Activated CD8-positive, alpha-beta T cell treated with anti-CD3 and anti-CD28 coated beads for 36 hours (primary cell): ENCODE measurements at places on chromosomes 1 and 21. TPM values are rescaled to one million over a fixed set of nuclear protein-coding genes. Genes with fewer than 3 reads are reported as not detected.

SPATA46 gene
- total RNA-seq, result not detected

DNA sequence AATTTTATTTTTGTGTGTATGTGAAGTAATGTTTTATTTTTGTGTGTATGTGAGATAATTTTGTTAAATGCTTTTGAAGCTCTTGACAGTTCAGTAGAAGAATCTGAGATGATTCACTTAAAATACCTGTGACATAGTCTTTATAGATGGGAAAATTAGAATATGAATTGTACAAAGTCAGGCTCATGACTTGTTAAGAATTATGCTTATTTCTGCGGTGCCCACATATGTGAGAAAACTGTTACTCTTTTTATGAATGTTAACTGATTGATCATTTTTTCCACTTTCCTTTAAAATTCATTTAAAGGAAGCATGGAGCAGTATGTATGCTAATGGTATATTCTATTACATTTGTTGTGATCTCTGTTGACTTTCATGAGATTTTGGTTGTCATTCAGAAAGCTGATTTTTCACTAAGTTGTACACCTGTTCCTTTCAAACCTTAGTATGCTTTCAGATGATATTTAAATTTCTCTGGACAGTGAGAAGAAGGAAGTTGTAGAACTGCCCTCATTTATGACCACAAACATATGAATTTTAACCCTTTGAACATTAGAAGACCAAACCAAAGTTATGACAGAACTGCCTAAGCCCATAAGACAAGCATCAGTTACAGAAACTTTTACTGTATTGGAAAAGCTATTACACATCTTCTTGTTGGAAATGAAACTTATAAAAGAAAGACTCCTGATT, 110.1 kb downstream of the POU2F1 start:
- H3K4me3 ChIP-seq, result no peak overlapping the region
- H3K27me3 ChIP-seq, result no peaks in the 10 kb centered on the region
- peaks cover 23% of the 10 kb centered on the region for H3K36me3 ChIP-seq
- no peak for DNase-seq

- H3K36me3 ChIP-seq, result no peaks in the 10 kb centered on the region
- peaks cover 3% of the 10 kb centered on the region for H3K27me3 ChIP-seq
Measured at GRCh38 chr1:176529395-176530090, 66.6 kb downstream of the PAPPA2 start.

DNA sequence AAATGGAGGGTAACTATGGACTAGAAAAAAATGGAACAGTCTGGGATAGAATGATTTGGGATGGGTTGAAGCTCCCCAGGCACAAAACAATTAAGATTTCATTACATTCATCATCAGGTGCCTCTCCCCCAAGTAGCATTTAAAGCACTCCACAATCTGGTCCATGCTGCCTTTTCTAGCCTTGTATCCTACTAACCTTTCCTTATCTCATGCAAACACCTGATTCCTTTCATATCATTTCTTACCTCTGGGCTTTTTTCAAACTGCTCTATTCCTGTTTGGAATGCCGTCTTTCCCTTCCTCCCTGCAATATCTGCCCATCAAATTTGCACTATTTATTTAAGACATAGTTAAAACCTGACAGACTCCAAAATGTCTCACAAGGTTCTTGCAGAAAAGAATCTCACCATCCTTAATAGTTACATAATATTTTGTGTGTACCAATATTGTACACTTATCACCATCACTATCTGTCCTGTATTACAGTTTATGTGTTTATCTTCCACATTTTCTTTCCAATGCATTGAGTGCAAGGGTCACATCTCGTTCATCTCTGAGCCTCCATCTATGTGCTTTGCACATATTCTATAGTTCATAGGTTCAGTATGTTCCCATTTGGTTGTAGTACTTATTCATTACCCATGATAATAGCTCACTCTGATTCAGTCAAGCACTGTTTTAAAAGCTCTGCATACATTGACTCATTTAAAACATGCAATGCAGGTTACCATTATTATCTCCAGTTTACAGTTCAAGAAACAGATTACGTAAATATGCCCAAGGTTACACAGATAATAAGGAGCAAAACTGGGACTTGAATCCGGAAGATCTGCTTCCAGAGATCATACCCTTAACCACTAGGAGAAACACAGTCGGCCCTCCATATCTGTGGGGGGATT, 16.1 kb upstream of the SHCBP1L start:
- no peaks in the 10 kb centered on the region for H3K4me1 ChIP-seq
- no peaks in the 10 kb centered on the region for H3K36me3 ChIP-seq
- no peak overlapping the region for H3K4me3 ChIP-seq

- no peak overlapping the region for H3K27ac ChIP-seq
- H3K4me1 ChIP-seq, result no peaks in the 10 kb centered on the region
- no peaks in the 10 kb centered on the region for H3K27me3 ChIP-seq
- no peak for DNase-seq
- H3K36me3 ChIP-seq, result peaks cover 9% of the 10 kb centered on the region
Measured at GRCh38 chr21:28805885-28806284, 186.8 kb downstream of the LTN1 start.

DNA sequence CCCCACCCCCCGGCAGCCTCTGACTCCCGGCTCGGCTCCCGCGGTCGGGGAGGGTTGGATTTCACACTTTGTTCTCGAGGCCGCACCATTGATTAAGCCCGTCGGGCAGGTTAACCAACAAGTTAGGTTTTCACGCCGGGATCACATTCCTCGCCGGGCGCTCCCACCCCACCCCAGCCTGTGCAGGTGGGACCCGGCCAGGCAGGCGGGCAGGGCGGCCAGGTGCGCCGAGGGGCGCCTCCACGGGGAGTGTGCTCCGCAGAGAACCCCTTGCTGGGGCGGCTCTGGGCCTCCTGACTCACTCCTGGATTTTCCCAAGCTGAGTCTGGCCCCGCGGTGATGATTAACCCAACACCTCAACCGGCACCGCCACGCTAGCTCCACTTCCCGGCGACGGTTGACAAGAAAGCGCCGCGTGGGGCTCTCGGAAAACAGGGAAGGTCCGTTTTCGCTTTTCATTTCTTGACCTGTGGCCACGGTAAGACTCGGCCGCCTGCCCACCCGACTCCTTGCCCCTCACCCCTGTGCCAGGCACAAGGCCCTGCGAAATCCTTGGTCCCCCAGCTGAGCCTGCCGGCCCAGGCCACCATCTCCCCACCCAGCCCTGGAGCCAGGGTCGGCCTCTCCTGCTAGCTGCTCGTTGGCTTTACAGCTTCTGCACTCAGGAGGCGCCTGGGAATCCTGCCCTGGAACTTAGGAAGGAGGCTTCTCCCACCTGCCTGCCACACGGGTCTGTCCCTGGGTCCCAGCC, 8.8 kb upstream of the TTLL10 start:
- H3K27ac ChIP-seq, result no peak overlapping the region
- DNase-seq, result no peak
- peaks cover 2% of the 10 kb centered on the region for H3K4me1 ChIP-seq
- peaks cover under 1% of the 10 kb centered on the region for H3K27me3 ChIP-seq
- no peaks in the 10 kb centered on the region for H3K36me3 ChIP-seq
- H3K4me3 ChIP-seq, result no peak overlapping the region

GRCh38 chr1:58829866-58830265, 46.0 kb upstream of the JUN start:
- no peak overlapping the region for H3K4me3 ChIP-seq
- H3K27me3 ChIP-seq, result no peaks in the 10 kb centered on the region
- DNase-seq, result no peak
- no peaks in the 10 kb centered on the region for H3K4me1 ChIP-seq
